Hematopoietic multipotent progenitor cell (in vitro differentiated cells): ENCODE measurements at places on chromosomes 12 and 14.

DNA sequence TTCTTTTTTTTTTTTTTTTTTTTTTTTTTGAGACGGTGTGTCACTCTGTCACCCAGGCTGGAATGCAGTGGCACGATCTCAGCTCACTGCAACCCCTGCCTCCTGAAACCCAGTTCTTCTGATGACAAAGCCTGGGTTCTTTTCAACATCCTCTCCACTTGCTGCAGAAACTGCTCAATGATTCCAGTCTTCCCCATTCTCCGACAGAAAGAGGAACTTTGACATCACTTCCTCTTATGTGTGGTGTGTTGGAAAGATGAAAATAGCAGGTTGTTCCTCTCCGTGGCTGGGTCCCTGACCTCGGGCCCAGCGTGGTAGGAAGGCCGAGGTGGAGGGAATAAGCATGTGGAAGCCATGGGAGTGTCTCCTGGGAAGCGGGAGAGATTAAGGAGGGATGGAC is 198.4 kb downstream of the PHETA1 start:
- peak; percentile 77 for DNase-seq

GRCh38 chr14:63296060-63296563 is 22.6 kb downstream of the GPHB5 start:
- no peak for DNase-seq

DNA sequence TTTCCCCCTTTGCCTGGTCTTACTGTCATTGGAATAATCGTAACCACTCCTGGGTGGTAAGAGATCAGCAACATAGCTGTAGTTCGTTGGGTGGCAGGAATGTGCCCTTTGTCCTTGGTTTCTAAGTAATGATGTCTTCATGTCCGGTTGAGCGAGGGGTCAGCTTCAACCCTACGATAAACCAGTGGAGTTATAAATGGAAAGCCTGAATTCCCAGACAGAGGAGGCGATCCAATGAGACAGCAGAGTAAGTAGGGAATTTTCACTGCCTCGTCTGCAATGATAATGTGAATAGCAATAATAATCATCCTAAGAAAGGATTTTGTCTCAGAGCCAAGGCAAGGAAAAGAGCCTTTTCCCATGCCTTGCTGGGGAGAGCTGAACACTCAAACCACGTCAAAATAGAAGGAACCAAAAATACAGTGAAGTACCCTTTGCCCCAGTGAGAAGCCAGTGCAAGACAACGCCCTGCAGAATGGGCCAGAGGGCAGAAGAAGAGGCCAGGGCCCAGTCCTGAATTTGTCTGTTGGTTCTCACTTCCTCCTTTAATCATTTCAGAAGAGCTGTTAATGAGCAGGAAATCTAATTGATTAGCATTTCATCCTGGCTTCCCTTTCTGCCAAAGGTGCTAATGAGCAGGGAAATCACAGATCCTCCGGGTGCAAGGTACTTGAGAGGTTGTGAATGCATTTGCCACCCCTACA is 330.7 kb downstream of the CACNA1C start:
- no peak for DNase-seq

DNA sequence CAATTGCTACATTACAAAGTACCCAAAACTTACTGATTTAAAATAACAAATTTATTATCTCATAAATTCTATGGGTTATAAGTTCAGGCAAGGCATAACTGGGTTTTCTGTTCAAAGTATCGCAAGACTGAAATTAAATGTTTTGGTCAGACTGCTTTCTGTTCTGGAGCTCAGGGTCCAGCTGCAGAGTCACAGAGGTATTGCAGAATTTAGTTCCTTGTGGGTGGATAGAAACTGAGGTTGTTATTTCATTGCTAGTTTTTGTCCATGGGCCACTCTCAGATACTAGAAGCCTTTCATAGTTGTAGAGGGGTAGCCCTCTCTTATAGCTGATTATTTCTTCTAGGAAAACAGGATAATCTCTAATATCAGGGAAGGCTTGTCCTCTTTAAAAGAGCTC is 467.9 kb downstream of the TRHDE start:
- no peak for DNase-seq

- no peak for DNase-seq
Measured at GRCh38 chr12:966724-967123, 17.2 kb upstream of the RAD52 start.

DNA sequence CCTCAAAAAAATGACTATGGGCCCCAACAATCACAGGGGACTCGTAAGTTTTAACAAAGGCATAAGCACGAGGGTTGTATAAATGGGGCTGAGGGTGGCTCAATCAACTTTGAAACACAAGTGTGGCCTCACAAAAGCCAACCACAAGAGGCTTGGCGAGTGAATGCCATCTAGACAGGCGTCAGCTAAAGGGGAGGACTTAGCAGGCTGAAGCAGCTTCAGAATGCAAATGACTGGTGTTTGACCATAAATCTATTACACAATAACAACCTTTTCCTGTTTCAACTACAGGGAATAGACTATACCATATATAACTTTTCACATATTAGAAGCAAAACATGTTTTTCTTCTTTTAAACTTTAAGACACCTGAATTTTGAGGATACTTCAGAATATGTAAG is 777.9 kb downstream of the FSCB start:
- DNase-seq, result peak; percentile 23

DNA sequence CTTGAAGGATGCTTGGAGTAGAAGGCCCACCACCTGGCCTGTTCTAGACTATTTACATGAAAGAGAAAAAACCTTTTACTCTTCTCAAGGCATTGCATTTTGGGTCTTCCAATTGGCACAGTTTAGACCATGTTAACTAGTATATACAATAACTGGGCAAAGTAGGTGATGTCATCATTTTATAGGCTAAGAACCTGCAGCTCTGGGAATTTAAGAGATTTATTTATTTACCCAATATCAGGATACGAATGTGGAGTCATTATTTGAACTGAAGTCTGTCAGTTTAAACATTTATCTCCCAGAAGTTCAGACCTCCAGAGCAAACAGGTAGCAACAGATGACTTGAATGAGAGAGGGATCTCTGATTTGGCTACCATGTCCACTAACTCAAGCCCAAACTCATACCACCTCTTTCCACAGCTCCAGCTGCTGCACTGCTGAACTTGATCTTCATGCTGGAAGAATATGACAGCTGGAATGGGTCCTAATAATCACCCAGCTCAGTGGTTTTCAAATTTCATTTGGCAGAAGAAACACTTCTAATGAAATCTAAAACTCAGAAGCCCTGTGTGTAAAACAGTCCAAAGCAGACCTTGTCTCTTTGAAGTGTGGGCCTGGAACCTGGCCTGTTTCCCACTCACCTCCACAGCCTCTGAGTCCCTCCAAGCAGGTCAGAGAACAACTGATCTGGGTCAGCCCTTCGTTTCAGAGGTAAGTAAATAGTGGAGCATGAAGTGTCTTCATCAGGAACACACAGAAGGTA is 179.2 kb downstream of the EMP1 start:
- DNase-seq, result no peak

GRCh38 chr12:68451261-68452077 is 119.3 kb upstream of the MDM1 start:
- peak; percentile 83 for DNase-seq

DNA sequence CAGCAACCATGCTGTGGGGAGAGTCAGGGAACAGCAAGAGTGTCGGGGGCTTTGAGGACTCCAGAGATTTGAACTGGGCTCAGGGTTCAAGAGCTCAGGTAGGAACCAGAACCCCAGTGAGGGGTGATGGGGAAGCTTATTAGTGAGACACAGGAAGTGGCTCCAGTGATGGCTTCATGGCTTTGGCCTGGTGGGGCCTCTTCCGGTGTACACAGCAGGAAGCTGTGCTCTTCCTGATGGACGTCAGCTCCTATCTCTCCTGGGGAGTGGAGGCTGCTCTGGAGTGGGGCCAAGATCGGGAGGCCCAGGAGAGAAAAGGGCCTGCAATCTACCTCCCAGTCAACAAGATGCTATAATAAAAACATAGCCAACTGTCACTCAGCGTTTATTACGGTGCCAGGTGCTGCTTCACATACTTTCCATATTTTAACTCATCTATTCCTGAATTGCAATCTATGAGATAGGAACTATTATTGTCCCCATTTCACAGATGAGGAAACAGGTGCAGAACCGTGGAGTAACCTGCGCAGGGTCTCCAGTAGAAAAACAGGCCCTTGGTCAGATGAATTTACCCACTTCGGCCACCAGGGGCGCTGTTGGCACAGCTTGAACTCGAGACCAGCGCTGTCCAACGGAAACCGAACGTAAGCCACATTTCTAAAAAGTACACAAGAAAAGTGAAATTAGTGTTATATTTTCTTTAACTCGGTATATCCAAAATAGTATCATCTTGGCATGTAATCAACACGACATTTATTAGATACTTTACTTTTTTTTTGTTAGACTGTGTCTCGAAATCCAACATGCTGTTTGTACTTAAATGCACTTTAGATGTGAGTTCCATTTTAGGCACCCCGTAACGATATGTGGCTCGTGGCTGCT is 63.6 kb upstream of the DLK1 start:
- DNase-seq, result peak; percentile 89

DNA sequence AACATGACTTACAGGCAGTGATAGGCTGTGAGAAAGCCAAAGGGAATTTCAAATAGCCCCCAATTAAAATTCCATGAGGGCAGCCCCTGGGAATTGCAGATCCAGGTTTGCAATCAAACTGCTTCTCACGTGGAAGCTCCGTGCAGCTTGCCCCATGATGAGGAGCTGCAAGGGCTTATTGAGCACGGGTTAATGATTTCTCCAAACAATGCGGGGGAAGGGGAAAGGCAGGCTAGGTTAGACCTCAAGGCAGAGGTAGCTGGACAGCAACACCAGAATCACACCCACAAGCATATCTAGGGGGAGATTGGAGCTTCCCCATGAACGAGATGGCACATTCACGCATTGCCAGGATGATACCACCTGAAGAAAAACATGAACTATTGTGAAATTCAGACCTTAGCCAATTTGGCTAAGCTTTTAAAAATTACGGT is 5.0 kb upstream of the DUSP6 start:
- no peak for DNase-seq

DNA sequence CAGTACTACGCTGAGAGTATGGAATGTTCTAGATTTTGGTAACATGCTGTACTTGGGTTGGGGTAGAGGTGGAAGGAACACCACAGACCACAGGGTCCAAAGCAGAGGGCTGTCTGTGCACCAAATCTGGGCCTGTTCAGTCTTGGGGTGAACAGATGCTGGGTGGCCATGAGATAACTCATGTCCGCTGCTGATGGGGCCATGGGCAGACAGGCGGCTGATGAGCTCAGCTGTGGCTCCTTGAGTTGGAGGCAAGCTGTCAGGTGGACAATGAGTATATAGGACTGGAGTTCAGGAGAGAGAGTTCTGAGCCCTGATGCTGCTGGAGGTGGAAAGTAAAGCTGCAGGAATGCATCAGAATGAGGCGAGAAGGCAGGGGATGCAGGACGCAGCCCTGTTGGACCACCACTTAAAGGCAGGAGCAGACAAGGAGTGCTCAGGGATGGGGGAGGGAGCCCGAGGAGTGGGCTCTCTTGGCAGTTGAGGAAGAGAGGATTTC is 6.2 kb downstream of the SMIM41 start:
- DNase-seq, result no peak

GRCh38 chr14:33839193-33840076 is 111.4 kb downstream of the EGLN3 start:
- DNase-seq, result peak; percentile 78

DNA sequence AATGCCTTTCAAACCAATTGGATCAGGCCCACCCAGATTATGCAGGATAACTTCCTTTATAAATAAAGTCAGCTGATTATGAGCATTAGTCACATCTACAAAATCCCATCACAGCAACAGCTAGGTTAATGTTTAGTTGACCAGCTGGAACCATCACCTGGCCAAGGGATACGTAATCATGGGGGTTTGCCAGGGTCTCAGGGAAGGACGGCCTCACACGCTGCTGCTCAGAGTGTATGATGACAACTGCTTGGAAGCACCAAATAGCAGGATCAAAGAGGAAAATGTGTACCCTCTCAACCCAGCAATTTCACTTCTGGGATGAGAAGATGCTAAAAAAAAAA is 162.6 kb downstream of the SLC15A4 start:
- no peak for DNase-seq

- DNase-seq, result no peak
Measured at GRCh38 chr12:91144053-91144452, 32.8 kb upstream of the LUM start.

DNA sequence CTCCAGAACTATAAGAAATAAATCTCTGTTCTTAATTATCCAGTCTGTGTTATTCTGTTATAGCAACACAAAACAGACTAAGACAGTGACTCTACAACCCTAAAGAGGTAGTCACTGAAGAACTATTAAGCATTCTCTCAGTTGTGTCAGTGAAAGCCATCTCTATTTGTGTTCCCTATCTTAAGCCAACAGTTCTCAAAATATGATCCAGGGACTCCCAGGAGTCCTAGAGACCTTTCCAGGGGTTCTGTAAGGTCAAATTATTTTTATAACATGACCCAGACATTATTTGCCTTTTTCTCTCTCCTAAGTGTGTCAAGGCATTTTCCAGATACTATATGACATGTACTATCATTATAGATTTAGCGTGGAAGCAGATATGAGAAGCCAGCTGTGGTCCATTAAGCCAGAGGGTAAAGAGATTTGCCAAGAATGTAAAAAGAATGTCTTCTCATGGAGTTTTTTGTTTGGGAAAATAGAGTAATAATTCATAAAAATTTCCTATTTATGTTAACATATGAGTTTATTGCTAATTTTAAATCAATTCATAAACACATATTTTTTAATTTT is 315.8 kb downstream of the RGS6 start:
- DNase-seq, result no peak

GRCh38 chr14:37116933-37117849 is 55.2 kb downstream of the SLC25A21 start:
- no peak for DNase-seq

- DNase-seq, result no peak
Measured at GRCh38 chr12:116896411-116896924, 14.3 kb upstream of the FBXW8 start.

DNA sequence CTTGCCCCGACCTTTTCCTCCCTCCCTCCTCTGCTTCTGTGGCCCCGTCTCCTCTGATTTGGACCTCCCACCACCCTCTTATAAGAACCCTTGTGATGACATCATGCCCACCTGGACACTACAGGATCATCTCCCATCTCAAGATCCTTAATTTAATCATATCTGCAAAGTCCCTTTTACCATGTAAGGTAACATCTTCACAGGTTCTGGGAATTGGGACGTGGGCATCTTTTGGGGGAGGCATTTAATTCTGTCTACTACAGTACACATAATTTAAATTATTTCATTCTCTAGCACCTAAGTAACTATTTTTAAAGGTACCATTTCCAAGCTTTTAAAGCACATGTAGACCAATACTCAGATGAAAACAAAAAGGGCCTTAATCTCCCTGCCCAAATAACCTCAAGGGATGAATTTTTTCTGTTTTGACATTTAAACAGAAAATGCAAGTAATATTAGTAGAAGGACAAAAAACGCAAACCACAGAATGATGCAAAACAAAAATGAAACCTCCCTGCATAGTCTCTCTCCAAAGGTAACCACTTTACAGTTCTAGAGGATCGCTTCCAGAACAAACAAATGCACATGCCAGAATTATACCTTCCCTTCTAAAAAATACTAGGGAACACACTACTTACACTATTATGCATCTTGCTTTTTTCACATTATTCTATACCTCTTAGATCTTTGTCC is 222.1 kb downstream of the AACS start:
- no peak for DNase-seq

- DNase-seq, result no peak
Measured at GRCh38 chr12:46677749-46678148, 148.0 kb downstream of the SLC38A4 start.
